ENCODE measurements at places on chromosomes 4 and X.
A peak's percentile ranks its signal among the peaks of the same experiment; 100 is the strongest.

GRCh38 chr4:136650541-136651277 is 881.6 kb downstream of the PCDH18 start:
- no peak for DNase-seq

DNA sequence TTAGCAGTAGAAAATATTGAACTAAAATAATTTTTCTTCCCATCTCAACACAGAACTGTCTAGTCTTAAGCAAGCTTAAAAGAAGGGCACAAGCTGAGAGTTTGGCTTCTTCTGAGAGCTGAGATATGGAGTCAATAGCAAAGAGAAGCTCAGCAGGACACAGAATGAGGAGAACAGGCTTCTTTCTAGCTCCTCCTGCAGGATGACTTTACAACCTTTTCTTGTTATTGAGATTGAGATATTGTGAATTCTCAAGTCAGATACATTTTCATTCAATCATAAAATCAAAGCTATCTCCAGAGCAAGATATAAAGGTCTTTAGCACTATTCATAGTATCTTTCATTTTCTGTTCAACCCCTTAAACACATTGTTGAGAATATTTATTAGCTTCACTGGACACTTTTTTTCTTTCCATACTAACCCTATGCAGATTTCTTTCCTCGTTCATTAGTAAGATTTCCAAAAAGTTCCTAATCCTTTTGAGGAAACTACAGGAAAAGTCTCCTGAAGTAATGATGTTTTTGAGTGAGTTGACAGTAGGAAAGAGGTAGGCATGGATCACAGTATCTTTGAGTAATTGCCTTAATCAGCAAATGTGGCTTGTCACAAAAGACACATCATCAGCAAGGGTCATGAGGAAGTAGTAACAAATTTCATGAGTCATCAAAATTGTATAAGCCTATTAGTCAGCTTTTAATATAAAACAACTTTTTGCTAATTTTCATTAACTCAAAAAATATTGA is 17.8 kb upstream of the CXCL3 start:
- no peak for DNase-seq

DNA sequence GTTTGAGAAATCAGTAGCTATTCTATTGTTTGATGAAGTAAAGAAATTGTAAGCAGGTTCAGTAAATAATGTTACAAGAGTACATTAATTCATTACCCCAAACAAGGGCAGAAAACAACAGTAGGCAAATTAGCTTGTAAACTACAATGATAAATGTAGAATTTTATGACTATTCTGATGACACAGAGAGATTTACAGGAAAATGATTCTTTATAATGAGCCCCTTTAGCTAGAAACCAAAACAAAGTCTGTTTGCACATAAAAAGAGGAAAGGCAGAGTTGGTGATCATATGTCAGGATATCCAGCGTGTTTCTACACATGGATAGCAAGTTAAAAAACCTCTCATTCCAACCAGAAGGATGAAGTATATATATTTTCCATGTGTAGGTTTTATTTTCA is 204.8 kb downstream of the CFAP299 start:
- peak; percentile 31 for DNase-seq

GRCh38 chrX:119826399-119826959 is 26.3 kb downstream of the UPF3B start:
- no peak for DNase-seq

DNA sequence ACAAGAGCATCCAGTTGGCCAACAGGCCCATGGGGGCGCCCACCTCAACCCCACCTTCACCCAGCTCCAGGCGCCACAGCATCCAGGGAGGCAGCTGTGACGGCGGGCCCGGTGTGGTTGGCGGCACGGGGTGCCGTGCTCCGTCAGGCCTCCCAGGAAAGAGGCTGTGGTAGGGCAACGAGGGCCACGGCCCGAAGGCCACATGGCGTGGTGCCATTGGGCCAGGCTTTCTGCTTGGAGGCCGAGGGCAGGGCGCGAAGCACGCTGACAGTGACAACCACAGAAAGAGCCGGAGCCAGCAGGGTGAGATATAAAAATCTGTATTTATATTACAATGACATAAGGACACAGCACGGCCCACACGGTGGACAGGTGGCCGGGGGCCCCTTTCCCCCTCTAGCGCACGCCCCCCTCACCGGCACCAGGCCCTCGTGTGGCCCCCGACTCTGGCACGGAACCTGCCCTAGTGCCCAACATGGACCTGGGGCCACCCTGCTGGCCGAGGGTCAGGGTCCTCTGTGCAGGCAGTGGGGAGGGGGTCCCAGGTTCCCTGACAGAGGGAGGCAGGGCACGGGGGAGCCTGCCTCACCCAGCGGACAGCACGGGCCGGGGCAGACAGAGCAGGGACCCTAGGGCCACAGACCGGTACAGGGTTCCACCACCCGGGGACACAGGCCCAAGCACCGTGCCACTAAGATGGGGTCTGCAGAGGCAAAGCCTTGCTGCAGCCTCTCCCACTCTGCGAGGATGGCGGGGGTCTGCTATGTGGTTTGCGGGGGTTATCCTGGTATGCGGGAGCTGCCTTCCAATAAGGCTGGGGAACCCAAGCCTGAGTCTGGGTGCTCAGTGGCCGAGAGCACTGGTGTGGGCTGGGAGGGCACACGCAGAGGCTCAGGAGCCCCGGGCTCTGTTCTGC is 5.5 kb upstream of the HAUS3 start:
- no peak for DNase-seq

- DNase-seq: no peak
Observed at GRCh38 chr4:84547211-84547610, 35.7 kb upstream of the CDS1 start.

DNA sequence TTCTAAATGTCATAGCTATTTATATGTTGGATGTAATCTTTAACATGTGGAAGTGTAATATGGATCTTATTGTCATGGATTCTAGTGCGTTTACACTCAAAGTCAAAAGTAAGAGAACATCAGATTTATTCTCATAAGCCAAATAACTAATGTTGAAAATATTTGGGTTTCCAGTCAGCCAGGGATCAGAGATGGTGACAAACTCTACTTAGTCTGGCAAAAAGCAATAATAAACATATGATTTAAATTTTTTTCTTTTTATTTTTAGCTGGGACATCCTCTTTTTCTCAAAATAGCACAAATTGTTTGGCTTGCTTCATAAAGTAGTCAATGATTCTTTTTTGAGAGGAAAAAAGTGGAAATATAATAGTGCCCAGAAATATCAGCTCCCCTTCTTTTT is 392.3 kb downstream of the ARHGAP24 start:
- no peak for DNase-seq

- no peak for DNase-seq
Observed at GRCh38 chrX:24482823-24483415, 17.8 kb downstream of the PDK3 start.

GRCh38 chr4:180057891-180058671 is 2185.1 kb upstream of the TENM3 start:
- DNase-seq: no peak

- no peak for DNase-seq
Observed at GRCh38 chr4:9600246-9600645, 156.0 kb downstream of the DEFB131A start.

DNA sequence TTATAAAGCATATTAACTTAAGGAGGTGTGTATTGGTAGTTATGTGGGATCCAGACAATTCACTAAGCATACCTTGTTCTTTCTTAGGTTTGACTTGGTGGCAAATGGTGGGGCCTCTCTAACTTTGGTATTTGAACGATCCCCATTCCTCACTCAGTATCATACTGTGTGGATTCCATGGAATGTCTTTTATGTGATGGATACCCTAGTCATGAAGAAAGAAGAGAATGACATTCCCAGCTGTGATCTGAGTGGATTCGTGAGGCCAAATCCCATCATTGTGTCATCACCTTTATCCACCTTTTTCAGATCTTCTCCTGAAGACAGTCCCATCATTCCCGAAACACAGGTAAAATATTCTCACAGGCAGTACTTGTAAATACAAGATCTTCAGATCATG is 186.4 kb downstream of the DCTD start:
- no peak for DNase-seq

- no peak for DNase-seq
Observed at GRCh38 chr4:32790803-32791202, 2070.6 kb downstream of the PCDH7 start.

GRCh38 chr4:180486342-180486741 is 1756.9 kb upstream of the TENM3 start:
- no peak for DNase-seq

GRCh38 chr4:183747380-183747779 is 88.3 kb downstream of the TRAPPC11 start:
- no peak for DNase-seq

- DNase-seq: no peak
Observed at GRCh38 chr4:10460313-10461047, 3.3 kb upstream of the ZNF518B start.

DNA sequence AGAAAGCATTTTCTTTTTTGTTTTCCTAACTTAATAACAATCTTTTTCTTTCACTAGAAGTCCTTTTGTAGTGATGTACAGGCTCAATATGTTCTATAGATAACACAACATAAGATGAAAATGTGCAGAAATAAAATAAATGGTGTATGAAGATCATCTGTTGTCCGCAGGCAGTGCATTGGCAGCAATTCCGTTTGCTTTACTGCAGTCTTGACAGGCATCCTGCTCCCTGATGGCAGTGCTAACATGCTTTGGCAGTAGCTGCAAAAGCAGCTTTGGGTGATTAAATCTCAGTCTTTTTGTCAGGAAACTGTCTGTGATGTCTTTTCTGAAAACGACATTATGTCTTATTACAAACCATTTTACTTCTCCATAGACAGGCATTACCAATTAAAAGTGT is 131.4 kb downstream of the TRAM1L1 start:
- DNase-seq: no peak

GRCh38 chr4:138205531-138206233 is 36.5 kb downstream of the SLC7A11 start:
- no peak for DNase-seq

DNA sequence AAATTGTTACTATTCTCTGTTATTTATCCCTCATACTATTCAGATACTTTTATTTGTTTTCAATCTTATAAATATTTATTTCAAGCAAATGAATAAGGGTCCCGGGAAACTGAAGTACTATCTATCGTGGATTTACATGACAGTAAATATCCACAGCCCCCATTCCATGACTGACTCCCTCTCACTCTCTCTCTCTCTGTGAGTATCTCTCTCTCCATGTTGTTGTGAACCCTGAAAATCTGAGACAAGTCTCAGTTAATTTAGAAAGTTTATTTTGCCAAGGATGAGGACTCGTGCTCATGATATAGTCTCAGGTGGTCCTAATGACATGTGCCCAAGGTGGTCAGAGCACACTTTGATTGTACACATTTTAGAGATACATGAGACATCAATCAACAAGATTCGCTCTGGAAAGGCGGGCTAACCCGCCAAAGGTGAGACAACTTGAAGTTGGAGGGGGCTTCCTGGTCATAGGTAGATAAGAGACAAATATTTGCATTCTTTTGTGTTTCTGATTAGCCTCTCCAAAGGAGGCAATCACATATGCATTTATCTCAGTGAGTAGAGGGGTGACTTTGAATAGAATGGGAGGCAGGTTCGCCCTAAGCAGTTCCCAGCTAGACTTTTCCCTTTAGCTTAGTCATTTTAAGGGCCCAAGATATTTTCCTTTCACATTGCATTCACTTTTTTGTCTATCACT is 986.4 kb downstream of the NLGN4X start:
- peak; percentile 29 for DNase-seq

DNA sequence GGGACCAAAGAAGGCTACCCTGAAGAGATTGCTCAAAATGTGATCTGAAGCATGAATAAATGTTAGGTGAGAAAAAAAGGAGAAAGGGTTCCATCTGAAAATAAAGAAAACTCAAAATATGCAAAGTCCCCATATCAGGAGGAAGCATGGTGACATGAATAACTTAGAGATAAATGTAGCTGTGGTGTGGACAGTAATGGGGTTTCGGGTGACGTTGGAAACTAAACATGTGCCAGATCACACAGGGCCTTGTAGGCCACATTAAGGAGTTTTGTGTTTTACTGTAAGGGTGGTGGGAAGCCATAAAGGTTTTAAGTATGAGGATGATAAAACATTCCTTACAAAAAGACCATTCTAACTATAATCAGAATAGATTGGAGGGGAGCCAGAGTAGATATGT is 40.3 kb upstream of the ACSL4 start:
- no peak for DNase-seq

DNA sequence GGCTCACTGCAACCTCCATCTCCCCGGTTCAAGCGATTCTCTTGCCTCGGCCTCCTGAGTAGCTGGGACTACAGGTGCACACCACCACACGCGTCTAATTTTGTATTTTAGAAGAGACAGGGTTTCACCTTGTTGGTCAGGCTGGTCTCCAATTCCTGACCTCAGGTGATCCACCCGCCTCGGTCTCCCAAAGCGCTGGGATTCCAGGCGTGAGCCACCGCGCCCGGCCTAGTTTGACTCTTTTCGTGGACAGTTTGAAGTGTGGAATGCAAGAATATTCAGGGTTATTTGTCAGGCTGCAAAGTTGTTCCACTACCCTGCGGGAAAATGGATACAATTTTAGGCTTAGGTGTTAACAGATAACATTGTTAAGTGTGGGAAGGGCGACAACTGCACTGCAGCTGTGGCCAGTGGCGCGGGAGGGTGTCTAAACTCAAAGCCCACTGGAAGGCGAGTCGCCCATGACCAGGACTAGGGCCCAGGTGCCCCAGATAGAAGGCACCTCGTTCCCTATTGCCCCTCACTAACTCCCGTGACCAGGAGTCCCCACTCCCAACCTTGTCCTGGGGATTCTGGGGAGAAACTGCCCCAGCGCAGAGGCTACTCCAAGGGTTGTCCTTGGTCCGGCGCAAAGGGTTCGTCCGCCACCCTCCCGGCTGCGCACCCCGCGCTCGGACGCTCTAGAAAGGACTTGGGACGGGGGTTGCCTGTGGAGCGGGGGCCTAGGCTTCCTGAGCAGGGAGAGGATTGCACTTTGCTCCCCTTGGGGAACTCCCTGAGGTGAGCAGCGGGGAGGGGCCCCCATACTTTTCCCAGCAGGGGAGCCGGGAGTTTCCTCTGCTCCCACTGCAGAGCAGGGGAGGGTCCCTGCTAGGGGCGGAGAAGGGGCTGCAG is 1.1 kb upstream of the CD99 start:
- DNase-seq: no peak

DNA sequence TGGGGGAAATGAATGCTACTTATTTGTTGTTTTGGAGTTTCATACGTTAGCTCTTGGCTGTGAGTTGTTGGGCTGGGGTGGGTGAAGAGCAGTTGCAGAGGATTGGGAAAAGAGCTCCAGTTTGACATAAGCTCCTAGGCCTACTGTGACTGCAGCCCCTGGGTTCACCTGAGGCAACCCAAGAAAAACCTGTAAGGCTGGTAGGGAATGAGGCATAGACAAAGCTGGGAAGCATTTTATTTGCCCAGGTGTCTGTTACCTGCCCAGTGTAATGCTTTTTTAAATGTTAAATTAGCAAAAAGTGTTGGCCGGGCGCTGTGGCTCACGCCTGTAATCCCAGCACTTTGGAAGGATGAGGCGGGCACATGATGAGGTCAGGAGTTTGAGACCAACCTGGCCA is 160.0 kb downstream of the FHIP1A start:
- no peak for DNase-seq

- DNase-seq: no peak
Observed at GRCh38 chrX:74242050-74242449, 61.9 kb upstream of the ZCCHC13 start.

DNA sequence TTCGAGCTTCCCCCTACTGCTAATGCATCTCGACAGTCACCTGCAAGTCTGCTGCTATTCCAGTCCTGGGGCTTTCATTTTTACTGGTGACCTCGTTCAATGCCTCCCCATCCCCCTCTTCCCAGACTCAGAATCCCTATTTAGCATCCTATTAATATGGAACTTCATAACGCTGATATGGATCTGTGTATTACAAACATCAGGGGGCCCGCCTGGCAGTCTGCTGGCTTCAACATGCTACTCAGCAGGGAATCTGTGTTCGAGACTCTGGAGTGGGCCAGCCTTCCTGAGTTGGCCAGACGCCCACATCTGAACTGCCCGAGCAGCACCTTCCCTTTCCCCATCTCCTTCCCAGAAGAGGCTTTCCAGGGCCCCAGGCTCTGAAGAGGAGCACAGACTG is 173.9 kb upstream of the PPARGC1A start:
- no peak for DNase-seq
